ENCODE measurements at places on chromosomes 7 and 10.

- DNase-seq, result no peak
These were observed 87.7 kb downstream of the ST7 start for GRCh38 chr7:117041007-117041406.

DNA sequence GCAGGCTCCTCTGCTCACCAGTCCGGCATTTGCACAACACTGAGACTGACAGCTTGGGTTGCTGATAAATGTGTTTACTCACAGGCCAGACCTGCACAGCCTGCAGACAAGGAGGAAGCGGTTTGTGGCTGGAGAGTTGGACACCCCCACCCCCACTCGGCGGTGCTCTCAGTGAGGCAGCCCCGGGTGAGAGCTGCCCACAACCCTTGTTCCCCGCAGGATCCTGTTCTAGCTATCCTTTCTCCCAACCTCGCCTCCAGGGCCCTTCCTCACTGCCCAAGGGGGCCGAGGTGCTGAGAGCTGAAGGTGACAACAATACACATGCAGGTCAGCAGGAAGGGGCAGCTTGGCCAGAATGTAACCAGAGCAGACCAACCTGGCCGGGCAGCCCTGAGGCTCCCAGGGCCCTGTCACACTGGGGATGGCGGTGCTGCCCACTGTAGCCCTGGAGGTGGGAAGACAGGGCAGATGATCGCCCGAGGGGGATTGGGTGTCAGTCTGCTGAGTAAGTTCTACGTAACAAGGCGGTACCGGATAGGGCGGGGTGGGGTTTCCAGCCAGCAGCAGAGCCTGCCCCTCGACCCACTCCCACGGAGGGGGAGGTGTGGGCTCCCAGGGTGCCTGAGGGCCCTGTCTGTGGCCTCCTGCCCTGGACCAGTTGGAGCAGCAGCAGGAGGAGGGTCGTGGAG lies 2.1 kb upstream of the ADAM8 start:
- DNase-seq, result no peak

DNA sequence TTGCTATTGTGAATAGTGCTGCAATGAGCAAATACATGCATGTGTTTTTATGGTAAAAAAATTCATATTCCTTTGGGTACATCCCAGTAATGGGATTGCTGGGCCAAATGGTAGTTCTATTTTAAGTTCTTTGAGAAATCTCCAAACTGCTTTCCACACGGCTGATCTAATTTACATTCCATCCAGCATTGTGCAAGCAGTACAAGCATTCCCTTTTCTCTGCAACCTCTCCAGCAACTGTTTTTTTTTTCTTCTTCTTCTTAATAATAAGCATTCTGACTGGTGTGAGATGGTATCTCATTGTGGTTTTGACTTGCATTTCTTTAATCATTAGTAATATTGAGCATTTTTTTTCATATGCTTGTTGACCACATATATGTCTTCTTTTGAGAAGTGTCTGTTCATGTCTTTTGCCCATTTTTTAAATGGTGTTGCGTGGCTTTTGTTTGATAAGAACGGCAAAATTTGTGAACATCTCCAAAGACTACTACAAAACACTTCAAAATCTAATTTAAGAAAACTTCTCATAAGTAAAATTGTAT lies 136.1 kb upstream of the MYO3A start:
- no peak for DNase-seq

DNA sequence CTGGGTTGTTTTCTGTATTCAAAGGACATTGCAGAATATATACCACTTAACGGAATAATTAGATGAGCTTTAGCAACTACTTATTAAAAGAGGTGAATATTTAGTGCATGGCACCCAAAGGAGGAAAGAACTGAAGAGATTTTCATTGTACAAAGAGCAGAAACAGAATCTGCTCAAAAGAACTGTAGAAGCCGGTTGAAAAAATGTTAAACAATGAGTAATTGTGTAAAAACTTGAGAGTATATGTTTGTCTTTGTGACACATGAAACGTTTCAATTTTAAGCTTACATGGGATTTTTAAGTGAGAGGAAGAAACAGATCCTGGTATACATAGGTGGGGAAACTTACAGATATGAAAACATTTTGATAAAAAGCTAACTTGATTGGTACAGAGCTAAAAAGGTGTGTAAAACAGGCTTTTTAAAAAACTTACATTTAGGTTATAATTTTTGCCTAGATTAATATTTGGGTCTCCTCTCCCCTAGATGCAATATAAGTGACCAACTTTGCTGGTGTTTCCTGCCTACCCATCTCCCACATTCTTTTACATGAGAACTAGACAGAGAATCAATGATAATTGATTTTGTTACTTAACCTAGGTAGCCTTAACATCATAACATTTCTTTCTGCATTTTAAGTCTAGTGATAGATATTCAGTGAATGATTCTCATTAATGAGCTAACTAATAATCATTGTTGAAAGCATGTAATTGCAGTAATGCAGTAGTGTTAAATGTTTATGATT lies 6.8 kb downstream of the ARL5B start:
- no peak for DNase-seq

GRCh38 chr7:154928136-154929005 lies 74.6 kb downstream of the PAXIP1 start:
- DNase-seq, result peak; percentile 90

DNA sequence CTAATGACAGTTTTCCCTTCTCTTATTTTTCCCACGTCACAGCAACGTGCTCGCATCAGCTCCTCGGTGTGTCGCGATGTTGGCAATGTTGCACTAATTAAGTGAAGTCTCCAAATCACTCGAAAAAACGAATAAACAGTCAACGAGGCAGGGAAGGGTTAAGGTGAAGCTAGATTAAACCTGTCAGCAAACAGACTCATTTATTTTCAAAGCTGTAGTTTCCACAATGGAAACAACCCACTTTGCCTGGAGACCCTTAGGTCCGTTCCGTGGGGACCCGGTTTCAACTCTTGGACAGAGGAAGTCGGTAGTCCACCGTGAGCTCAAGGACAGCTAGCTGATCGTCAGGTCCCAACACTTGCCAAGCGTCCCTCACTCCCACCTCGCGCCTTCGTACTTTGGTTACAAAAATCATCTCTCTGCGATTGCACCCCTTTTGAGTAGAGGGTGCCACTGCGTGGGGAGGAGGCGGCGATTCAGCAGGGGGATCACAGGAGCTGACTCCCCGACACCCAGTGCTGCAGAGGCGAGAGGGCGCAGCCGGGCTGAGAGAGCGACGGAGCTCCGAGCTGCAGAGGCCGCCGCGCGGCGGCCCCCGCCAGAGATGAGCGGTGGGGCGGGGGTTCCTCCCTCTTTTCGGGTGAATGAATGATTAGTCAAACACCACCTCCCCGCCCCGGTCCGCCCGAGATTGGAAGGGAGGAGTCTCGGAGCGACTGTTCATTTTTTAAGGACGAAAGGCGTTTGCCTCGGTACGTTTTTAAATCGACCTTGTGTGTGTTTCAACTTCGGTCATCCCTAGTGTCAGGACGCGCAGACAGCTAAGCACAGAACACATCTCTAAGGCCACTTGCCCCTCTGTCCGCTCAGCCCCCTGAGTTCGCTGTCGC lies 1.3 kb upstream of the BMPER start:
- peak; percentile 32 for DNase-seq

- DNase-seq, result no peak
These were observed 31.6 kb downstream of the ELAPOR2 start for GRCh38 chr7:87027900-87028299.

- no peak for DNase-seq
These were observed 166.2 kb downstream of the FAM107B start for GRCh38 chr10:14608381-14609001.

- DNase-seq, result no peak
These were observed 52.8 kb upstream of the ANAPC16 start for GRCh38 chr10:72162978-72163377.

GRCh38 chr7:69871886-69872569 lies 273.8 kb downstream of the AUTS2 start:
- no peak for DNase-seq

GRCh38 chr7:43954524-43955228 lies 28.4 kb downstream of the UBE2D4 start:
- peak; percentile 6 for DNase-seq

GRCh38 chr7:66255534-66256100 lies 50.5 kb downstream of the TPST1 start:
- no peak for DNase-seq

GRCh38 chr10:82438277-82438676 lies 563.3 kb downstream of the NRG3 start:
- no peak for DNase-seq

- DNase-seq, result peak; percentile 95
These were observed at the start of gene IGF2BP3 for GRCh38 chr7:23470330-23471105. IGF2BP3 (minus strand) TSS chr7:23470491; CDS start chr7:23470110, 381 bp downstream.

DNA sequence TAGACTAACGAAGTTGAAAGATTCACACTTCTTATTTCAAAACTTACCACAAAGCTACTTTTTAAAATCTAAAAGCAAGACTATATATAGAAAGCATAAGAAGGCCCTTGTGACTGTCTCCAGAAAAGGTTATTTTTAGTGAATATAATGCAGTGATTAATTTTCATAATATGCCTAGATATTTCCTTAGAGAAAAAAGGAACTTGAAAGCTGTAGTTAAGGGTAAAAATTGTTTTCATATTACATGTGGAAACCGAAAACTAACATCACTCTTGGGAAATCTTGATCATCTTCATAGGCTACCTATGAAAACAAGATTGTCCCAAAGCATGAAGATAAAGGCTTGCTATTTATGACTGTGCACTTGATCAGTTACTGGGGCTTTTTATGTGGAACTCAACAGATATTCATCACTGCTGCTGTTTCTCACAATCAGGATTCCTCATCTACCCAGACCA lies 223.2 kb downstream of the SH2D4B start:
- DNase-seq, result no peak

DNA sequence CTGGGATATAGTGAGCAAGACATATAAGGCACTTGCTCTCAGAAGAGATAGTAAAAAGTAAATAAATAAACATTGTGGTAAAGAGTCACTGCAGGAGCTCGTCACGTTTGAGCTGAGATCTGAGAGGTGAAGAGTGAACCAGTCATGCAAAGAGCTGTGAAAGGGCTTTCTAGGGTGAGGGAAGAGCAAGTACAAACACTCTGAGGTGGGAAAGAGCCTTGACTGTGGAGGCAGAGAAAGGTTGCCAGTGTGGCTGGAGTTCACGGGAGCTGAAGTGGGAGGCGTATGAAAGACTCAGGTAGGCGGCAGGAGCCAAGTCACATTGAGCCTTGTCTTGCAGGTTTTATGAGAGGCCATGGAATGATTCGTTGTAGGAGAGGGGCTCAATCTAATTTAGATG lies 141.0 kb downstream of the C1GALT1 start:
- DNase-seq, result no peak

GRCh38 chr10:90822508-90822907 lies 35.3 kb downstream of the HTR7 start:
- DNase-seq, result no peak

- no peak for DNase-seq
These were observed at the start of gene PROSER2 for GRCh38 chr10:11823122-11823988. PROSER2 (plus strand) TSS chr10:11823356; CDS start chr10:11852078, 28,722 bp downstream.

DNA sequence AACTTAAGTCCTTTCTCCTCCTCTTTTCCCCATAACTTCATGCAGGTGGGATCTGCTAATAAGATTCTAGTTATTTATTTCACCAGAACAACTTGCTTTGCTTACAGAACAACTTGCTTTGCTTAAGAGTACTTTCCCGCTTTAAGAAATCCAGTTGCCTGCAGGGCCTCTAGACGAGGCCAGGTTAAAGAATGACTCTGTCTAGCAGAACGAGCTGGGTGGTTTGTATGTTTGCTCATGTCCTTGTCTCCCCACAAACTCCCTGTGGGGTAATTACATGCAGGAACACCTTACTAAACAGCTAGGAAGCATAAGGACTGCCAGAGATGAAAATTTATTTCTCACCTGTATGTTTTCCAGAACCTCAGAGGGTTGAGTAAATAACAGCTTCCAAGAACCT lies 8.8 kb upstream of the FZD8 start:
- no peak for DNase-seq

- peak; percentile 69 for DNase-seq
These were observed 40.0 kb downstream of the ETV1 start for GRCh38 chr7:13949445-13949844.

DNA sequence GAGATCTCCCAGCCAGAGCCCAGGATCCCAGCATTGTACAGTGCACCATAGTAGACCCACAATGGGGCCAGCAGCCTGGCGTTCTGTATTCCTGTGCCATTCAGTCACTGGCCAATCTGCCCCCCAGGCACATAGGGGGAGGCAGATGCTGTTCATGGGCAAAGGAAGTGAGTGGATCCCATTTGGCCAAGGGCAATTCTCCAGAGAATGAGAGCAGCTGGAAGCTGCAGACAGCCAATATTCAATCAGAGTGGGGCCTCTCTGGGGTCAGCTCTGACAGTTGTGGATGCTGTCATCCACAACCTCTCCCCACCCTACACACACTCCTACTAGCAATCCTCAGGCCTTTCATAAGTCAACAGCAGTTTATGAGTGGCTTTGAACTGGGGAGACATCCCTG lies 17.5 kb downstream of the STEAP1B start:
- DNase-seq, result no peak

- no peak for DNase-seq
These were observed 35.0 kb upstream of the CTTNBP2 start for GRCh38 chr7:117908031-117908795.

GRCh38 chr7:44383566-44383965 lies 58.2 kb upstream of the CAMK2B start:
- DNase-seq, result no peak

DNA sequence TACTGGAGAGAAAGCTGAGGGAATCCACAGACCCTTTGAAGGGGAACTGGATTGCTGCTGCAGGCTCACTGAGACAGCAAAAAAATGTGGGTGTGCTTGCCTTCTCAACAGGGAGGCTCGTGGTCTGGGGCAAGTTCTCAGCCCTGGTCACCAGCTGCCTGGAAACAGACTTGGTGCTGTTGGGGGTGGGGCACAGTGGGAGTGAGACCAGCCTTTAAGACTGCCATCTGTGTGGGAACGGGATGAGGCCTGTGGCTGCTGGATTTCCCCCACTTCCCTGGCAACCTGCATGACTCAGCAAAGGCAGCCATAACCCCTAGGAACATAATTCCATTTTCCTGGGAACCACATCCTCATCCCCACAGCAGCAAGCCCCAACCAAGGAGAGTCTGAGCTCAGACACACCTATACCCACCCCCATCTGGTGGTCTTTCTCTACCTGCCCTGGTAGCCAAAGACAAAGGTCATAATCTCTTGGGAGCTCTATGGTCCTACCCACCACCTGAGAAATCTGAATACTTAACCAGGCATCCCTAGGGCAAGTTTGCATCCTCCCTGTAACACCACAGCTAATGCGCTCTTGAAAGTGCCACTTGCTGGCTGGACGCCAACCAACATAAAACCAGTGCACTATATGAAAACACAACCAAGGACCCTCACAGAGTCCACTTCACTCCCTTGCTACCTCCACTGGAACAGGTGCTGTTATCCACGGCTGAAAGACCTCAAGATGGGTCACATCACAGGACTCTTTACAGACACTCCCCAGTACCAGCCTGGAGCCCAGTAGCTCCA lies 45.0 kb upstream of the TFEC start:
- DNase-seq, result no peak

- no peak for DNase-seq
These were observed 143.9 kb downstream of the HIBADH start for GRCh38 chr7:27518561-27519350.

- peak; percentile 90 for DNase-seq
These were observed at the start of gene AVL9 for GRCh38 chr7:32495298-32496051. AVL9 (plus strand) TSS chr7:32495489; CDS start chr7:32495710, 221 bp downstream.

All from NCI-H1105 treated with DMSO at 0.1 percent for 48 hours (cell line).